ENCODE measurements at places on chromosomes 3 and 15.

GRCh38 chr3:184260724-184261269 lies 556 bp downstream of the CAMK2N2 start:
- no peak for DNase-seq

GRCh38 chr3:72375237-72376076 lies 472.8 kb downstream of the SHQ1 start:
- no peak for DNase-seq

DNA sequence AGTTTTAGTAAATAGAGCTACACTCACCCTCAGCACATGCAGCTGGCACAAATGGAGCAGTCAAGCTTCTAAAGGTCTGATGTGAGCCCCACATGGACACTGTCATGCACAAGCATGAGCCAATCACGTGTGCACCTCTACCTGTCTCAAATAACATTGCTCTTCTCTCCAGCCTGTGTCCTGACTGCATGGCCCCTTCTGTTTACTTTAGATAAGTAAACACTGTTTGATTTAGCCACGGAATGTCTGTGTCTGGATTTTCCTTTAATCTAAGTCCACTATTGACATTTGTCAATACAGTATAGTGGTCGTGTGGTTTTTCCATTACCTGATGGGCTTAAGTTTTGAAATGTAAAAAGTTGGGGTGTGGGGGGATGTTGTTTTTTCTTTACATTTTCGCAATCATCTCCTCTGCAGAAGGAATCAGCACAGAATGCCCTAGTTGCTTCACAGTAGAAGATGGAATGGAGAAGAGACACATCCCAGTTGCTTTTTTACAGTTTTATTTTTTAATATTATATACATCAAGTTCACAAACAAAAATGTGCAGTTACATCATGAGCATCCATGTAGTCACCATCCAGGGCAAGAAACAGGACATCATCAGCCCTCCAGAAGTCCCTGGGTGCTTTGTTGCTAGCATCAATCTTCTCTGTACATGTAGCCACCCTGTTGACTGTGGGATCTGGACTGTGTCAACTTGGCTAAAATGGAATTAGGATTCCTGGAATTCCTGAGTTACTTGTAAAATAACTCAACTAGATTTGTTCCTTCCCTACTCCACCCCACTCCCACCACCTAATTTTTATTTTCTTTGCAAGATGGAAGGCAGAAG lies 146.1 kb downstream of the UACA start:
- DNase-seq: no peak

DNA sequence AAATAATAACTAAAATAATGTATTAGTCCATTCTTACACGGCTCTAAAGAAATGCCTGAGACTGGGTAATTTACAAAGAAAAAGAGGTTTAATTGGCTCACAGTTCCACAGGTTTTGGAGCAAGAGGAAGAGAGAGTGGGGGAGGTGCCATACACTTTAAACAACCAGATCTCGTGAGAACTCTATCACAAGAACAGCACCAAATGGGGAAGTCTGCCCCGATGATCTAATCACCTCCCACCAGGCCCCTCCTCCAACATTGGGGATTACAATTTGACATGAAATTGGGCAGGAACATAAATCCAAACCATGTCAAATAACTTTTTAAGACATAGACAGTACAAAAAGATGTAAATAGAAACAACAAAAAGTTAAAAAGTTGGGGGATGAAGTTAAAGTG lies 63.2 kb downstream of the ILDR1 start:
- DNase-seq: no peak

- no peak for DNase-seq
Observed at GRCh38 chr3:71389191-71389590, 194.3 kb downstream of the FOXP1 start.

GRCh38 chr15:71396536-71397125 lies 281.4 kb downstream of the THSD4 start:
- no peak for DNase-seq

GRCh38 chr3:33900809-33901505 lies 102.5 kb downstream of the PDCD6IP start:
- no peak for DNase-seq

DNA sequence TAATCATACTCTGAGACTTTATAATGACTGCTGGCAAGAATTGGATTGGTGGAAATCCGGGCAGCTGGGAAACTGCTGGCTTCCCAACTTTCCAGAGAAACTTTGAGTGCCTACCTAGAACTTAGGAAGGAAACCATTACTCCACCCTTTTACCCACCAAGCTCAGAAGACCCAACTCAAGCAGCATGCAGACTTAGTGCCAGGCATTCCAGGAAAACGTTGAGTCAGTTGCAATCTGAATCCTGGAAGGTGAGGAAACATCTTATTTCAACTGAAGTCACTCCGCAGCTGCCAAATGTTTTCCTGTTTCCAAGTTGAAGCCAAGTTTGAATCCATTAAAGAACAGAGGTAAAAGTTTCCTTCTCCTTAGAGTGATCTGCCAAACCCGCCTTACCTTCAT lies 126.5 kb downstream of the ZNF385D start:
- no peak for DNase-seq

Measured in activated CD4-positive, CD25-positive, alpha-beta regulatory T cell (primary cell).